ENCODE measurements at places on chromosomes 6 and 20.

GRCh38 chr20:3754276-3754630, 13.3 kb downstream of the ADISSP start:
- DNase-seq, result no peak

DNA sequence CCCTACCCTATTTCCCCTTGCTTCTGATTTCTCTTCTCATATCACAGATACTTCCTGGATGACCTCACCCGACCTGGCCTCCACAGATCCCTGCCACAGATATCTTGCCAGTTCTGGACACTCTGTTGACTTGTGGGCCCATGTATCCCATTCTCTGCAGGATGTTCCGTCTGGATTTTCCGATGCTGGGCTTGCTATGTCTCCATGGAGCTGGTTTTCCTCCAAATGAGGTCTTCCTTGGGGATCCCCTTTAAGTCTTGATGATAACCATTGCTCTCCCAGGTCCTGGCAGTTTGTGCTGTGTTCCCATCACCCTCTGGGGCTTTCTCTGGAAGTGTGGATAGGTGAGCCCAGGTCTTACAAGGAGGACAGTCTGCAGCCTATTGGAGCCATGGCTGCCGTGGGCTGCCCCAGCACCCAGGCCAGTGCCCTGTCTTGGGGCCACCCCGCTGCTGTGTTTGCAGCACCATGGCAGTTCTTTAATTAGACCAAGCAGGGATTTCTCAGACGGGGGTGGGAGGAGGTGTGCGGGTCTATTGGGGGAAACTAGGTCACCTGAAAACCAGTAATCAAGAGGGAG, 23.9 kb downstream of the PPP1R16B start:
- DNase-seq, result no peak

- DNase-seq, result peak; percentile 51
Observed at GRCh38 chr6:109816452-109817374, 125.6 kb downstream of the FIG4 start.

DNA sequence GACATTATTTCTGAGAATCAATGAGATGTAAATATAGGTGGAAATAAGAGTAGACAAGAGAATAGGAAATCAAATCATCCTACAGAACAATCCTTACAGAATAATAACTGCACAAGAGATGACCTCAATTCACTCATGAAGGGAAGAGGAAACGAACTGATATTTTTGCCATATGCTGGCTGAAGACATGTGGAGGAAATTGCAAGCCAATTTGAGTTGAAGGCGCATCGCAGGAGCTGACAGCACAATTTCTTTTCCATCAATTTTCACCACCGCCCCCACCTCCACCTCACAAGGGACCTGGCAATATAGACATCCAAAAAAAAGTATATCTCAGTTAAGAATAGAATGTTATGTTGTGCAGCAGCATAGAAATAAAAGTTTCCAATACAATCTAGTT, 20.3 kb downstream of the CITED2 start:
- no peak for DNase-seq

DNA sequence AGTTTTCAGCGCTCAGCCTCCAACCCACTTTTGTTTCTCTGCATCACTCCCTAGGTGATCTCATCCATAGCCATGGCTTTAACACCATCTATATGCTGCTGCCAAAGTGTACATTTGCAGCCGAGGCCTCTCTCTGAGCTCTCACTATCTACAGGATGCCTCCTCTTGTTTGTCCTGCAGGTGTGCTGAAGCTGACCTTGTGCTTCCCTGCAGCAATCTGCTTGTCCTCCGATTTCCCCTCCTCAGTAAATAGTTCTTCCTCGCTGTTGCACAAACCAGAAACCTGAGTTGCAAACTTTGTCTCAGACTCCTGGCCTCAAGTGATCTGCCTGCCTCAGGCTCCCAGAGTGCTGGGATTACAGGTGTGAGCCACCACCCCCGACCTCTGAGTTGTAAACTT, 3.7 kb upstream of the TXNDC5 start:
- no peak for DNase-seq

- DNase-seq, result no peak
Observed at GRCh38 chr6:83702077-83702476, 6.8 kb downstream of the SNAP91 start.

GRCh38 chr6:53461041-53461656, 83.8 kb downstream of the GCLC start:
- no peak for DNase-seq

DNA sequence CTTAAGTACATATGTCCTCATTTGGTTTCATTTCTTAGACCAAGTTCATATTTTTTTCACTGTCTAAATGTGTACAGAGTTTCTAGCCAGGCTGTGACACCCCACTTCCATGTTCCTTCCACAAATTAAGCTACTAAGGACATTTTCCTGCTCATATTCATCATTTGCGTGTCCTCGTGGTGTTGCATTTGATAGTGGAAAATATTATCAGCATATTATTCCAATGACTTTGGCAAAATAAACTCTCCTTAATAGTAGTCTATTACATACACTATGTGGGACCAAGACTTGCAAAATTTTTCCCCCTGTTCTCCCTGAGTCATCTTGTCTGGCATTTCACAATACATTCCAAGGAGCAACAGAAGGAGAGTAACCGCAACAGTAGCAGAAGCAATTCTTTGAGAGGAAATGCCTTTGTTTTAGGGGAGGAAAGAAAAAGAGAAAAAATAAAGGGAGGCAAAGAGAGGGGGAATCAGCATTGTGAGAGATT, 599.2 kb downstream of the COL12A1 start:
- no peak for DNase-seq

DNA sequence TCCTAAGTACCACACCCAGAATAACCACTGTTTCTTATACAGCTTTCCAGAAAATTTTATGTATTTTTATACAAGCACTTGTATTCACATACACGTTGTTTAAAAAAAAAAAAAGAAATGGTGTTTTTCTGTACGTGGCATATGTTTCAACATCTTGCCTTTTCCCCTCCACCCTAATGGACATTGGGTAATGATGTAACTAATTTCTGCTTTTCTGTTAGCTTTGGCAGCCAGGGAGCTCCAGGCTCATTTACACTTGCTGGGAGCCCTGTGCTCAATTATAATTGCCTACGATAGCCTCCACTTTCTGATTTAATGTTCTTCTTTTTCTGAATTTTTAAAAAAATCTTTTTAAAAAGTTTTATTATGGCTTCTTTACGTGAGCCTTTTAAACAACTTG, 352.4 kb downstream of the UTRN start:
- no peak for DNase-seq

- no peak for DNase-seq
Observed at GRCh38 chr6:15389084-15389764, 143.4 kb downstream of the JARID2 start.

DNA sequence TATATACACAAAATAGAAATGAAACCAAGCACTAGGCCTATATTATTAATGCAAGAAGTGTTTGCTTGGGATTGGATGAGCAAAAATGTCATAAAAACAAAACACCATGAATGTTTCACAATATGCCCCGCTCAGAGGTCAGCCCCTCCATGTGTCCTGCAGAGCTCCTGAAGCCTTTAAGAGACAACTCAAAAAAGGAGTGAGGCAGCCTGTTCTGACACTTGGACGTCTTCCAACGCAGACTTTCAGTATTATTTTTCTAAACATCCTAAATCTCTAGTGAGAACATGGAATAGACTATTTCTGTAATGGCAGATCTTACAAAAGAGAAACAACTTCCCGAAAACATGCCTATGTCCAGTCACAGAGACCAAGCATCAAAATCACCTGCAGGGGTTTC, 322.6 kb downstream of the PRKN start:
- no peak for DNase-seq

- no peak for DNase-seq
Observed at GRCh38 chr20:52923123-52923937, 48.8 kb upstream of the TSHZ2 start.

DNA sequence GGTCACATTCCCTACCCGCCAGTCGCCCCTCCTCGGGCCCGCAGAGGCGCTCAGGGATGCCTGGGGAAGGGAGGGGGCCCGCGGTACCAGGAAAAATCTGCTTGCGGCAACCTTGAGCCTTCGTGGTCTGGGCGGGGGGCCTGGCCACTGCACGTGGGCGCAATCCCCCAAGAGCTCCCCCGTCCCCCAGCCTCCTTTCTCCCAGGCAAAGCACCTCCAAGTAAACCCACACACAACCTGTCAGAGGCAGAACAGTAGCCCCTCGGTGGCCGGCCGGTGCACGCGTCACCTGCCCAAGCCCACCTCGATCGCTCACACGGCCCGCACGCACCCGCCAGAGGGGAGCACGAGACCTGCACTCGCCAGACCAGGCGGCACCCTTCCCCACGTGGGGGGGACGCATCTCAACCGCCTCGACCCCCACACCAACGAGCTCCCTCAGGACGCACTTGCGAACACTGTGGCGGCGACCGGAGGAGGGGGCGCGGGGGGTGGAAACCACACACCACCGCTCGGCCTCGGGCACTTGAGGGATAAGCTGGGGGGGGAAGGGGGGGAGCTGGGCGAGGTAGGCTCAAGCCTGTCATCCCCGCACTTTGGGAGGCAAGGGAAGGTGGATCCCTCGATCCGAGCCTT, 1955.7 kb upstream of the DEFB115 start:
- no peak for DNase-seq

DNA sequence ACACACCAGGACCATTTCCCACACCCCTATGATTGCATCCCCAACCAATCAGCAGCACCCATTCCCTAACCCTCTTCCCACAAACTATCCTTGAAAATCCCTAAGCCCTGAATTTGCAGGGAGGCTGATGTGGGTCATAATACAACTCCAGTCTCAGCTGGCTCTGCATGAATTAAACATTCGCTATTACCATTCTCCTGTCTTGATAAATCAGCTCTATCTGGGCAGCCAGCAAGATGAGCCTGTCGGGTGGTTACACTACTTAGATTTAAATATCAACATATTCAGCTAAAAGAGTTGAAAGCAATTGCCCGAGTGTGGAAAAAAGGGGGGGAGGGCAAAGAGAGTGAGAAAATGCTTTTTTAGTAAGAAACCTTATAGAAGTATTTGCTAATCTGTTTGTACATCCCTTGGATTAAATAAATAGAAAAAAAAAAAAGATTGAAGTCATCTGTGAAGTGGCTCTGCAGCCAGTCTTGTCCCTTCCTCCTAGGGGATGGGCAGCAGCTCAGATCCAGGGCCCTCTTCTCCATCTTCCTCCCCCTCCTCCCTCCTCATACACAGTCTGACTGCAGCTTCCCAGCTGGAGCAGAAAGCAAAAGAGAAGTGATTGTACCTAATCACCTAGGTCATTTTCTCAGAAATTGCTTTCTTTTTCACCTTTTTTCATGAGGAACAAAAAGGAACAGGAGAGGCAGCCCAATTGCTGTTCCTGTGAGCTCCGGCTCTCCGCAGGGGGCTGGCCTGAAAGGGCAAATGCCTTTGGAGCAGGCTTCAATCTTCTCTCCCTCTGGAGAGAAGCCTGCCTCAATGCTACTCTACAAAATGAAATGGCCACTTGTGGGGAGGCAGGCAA, 356.6 kb upstream of the SULF2 start:
- DNase-seq, result peak; percentile 57

DNA sequence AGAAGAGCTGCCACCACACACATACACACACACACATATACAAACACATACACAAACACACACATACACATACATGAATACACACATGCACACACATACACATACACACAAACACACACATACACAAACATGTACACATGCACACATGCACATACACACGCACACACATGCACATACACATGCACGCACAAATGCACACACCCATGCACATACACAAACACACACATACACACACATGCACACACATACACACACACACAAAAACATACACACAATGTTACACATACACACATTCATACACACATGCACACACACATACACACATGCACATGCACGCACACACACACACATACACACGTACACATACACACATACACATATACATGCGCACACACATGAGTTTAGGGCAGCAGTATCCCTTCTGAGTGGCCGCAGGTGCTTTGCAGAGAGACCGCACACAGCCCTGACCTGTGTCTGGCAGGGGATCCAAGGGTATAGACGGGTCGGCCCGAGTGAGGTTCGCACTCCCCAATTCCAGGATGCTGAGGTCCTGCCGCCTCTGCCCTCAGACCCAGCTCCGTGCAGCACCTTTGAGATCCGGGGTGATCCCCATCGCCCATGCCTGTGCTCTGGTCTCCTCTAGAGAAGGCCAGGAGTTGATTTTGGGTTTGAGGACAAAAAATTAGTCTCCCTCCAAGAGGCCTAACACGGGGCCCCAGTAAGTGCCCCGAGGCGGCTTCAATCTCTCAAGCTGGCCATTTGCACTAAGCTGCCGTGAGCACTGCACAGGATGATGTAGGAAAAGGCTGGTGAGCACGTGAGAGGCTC, 56.8 kb downstream of the TMEM242 start:
- no peak for DNase-seq

DNA sequence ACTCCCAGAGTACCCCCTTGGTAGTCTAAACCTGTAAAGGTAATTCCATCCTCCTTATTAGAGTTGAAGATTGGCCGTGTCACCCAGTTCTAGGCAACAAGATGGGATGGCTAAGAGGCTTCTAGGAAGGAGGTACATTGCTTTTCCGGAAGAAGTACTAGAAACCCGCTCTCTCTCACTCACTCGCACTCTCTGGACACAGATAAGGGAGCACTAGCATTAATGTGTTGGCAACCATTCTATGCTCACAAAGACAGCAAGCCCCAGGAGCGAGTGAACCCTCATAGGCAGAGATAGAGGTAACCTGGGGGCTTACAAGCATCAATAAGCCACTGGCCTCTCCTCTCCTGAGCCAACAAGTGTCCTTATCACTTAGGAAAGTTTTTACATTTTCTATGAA, 503.2 kb upstream of the JARID2 start:
- no peak for DNase-seq

DNA sequence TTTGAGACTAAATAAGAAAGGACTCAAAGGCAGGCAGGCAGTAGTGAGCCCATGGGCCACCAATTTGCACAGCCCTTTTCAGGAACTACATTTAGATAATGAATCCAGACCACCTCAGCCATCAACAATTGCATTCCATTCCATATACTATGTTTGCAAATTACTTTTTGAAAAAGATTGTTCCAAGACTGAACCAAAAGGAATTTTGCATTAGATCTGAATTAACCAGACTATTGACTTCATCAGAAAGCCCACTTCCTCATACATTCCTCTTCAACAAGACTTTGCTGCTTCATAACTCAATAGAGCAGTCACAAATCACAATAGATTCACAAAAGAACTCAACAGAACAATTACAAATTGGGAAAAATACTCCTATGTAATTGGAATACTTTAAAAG, 229.1 kb downstream of the SIM1 start:
- no peak for DNase-seq

Data from NCI-H187 (cell line).